ENCODE measurements at places on chromosomes 1 and 21.

DNA sequence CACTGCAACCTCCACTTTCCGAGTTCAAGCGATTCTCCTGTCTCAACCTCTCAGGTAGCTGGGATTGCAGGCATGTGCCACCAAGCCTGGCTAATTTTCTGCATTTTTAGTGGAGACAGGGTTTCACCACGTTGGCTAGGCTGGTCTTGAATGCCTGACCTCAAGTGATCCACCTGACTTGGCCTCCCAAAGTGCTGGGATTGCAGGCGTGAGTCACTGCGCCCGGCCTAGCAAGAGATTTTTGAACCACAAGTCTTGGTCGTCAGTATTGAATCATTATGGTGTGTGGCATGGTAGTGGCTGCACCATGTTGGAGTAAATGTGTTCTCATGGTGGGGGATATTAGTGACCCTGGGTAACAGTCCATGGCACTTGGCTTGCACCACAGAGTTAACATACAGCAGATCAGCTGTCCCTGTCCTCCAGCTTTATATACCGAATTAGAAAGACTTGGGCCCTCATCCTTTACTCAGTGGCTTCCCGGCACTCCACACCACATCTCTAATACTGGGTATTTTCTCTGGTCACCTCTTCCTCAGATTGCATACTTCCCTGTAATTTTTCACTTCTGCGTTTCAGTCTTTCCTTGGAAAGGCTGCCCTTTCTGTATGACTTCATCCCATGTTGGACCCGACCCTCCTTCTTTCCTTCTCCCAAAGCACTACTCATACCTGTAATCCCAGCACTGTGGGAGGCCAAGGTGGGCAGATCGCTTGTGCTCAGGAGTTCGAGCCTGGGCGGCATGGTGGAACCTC is 25.1 kb downstream of the AK4 start:
- DNase-seq: no peak

GRCh38 chr21:37542512-37542911 is 175.9 kb downstream of the DYRK1A start:
- no peak for DNase-seq

DNA sequence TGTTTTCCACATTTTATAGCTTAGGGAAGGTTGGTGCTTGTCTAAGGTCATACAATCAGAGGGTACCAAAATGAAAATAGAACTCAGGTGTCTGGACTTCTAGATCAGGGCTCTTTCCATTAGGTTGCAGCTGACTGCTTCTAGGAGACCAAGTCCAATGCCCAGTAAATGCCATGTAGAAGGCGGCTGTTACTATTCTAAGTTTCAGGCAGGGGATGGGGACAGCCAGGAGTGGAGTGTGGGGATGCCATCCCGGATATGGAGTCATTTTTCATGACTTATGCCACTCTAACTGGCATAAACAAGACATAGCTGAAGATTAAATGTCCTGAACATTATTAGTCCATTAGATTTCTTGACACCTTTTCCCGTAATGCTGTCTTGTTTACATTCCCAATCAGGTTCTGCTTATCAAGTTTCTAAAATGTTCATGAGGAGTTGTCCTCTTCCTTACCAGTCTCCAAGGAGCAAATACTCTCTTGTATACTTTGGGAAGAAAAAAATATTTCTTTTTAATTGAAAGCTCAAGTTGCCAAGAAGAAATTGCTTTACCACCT is 31.5 kb downstream of the XCL1 start:
- DNase-seq: no peak

GRCh38 chr1:97909266-97909665 is 11.6 kb downstream of the DPYD start:
- no peak for DNase-seq

DNA sequence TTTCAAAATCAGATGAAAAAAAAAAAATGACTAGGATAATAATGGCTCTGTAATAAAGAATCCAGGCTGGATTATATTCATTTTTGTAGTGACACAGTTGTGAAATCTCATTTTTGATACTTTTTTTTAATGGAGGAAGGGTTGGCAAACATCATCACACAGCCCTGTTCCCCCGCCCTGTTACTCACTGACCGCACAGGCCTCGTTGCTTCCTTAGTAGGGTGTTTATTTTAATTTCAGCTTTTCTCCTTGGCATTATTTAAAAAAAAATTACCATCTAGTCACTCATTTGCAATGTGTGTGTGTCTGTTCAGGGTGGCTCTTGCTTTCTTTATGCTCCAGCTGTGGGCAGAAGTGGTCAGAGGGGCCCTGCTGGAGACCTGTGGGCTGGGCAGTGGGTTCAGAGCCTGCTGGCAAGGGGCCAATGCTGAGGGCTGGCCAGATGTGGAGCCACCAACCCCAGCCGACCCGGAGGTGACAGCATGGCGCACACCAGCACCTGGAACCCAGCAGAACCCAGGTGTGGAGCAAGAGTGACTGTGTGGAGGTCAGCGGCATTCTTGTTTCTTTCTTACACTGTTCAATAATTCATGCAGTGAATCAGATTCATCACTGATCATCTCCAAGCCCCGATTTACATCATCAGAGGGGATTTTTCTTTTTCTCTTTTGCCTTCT is 44.6 kb downstream of the ZSCAN20 start:
- no peak for DNase-seq

GRCh38 chr1:16077406-16078245 is 4.2 kb upstream of the FAM131C start:
- DNase-seq: no peak

DNA sequence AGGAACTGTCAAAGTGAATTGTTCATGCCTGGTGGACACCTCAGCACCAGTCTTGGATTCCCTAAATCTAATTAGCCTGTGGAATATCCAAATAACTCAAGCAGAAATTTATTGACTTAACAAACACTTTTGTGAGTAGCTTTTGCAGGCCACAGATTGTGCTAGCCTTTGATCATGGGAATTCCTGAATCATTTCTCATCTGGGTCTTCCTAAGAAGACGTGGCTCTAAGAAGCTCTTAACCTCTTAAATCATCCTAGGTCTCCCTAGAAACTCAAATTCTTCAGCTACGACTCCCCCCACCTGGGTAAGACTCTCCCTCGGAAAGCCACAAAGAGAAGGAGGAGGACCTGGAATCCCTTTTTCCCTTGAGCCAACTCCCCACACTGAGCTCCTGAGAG is 53.8 kb upstream of the PSEN2 start:
- DNase-seq: no peak

DNA sequence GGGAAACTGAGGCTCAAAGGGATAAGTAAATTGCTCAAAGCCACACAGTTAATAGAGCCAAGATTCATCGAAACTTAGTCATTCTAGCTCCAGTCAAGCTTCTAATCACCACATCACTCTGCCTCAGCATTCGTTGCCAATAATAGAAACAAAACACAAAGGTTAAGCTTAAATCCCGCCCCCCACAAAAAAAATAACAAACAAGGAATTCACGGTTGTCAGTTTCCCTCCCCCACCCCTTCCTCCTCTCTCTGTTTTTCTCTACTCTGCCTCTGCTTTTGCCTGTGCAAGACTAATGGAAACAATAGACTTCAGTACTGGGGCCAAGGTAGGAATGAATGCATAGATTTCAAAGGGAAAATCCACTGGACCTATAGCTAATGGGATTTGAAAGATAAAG is 70.7 kb upstream of the ZNF644 start:
- DNase-seq: no peak

DNA sequence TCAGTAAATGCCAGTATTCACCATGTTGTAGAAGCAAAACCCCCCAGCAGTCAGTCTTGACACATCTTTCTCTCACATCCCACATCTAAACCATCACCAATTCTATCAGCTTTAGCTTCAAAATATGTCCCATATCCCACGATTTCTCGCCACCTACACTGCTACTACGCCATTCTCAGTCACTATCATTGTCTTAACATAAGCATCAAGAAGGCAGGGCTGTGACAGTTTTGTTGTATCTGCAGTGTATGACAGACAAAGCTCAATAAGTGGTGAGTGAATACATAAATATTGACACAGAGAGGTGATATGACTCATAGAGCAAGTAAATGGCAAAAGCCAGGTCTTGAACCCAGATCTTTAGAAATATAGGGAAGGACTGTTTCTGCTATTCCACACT is 59.9 kb downstream of the JAK1 start:
- DNase-seq: no peak

GRCh38 chr1:18537386-18538306 is 56.9 kb downstream of the KLHDC7A start:
- DNase-seq: no peak

DNA sequence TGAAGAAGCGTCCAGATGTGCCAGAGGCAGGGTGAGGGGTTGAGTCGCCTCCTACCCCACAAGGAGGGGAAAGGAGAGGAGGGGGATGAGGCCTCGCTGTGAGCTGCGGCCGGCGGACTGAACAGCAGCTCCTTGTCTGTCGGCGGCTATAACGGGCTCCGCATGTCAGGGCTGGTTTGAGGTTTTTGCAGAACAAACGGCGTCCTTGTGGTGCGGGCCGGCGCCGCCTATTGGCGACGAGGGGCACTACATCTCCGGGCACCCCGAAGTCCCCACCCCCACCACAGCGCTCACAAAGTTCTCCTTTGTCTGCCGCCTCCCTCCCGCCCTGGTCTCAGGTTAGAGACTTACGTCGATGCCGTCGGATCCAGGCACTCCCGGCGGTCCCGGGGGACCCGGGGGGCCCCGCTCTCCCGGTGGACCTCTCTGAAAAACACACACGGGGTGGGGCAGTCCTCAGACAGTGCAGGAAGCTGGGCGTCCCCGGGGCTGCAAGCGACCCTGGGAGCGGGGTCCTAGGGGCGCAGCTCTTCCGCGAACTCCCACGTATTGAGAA is 1.8 kb downstream of the COL9A2 start:
- no peak for DNase-seq

DNA sequence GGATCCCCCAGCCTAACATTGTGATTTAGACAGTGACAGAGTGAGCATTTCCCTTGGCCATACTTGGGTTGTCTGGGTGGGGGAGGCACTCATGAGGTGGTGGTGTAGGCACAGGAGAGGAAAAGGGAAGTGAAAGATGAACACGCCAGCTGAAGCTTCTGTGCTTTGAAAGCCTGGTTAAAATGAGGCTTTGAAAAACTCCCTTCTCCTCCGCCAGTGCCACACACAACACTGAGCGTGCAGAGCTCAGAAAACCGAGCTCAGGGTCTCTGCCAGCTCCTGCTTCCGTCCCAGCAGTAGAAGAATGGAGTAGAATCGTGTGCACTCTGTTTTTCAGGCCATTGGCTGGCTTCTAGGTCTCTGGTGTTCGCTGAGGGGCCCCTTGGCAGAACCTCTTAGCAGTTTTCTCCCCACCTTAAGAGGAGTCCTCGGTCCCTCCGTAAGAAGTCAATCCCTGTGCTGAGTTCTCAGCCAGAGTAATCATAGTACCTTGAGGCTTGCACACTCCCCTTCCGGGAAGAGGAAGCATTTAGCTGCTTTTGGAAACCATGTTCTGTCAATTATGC is 12.9 kb downstream of the PLEKHM2 start:
- DNase-seq: no peak

GRCh38 chr1:177190308-177190970 is 19.7 kb downstream of the BRINP2 start:
- no peak for DNase-seq

DNA sequence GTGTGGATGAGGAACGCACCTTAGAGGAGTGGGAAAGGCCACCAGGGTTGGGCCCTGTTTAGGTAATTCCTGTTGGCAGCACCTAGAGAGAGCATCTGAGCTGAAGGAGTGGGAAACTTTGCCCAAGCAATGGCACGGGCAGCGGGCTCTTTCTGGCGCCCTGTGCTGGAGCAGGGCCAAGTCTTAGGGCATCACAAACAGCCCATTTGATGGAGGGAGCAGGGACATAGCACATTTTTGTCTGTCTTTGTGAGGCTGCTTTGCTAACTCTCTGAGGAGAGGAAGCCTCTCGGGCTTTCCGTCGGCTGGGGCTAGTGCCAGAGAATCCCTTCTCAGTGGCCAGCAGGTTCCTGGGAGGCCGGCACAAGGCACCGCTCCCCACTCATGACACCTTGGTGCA is 22.5 kb upstream of the CNTN2 start:
- DNase-seq: no peak

- DNase-seq: no peak
Measured at GRCh38 chr1:85449356-85449755, 15.6 kb downstream of the DDAH1 start.

DNA sequence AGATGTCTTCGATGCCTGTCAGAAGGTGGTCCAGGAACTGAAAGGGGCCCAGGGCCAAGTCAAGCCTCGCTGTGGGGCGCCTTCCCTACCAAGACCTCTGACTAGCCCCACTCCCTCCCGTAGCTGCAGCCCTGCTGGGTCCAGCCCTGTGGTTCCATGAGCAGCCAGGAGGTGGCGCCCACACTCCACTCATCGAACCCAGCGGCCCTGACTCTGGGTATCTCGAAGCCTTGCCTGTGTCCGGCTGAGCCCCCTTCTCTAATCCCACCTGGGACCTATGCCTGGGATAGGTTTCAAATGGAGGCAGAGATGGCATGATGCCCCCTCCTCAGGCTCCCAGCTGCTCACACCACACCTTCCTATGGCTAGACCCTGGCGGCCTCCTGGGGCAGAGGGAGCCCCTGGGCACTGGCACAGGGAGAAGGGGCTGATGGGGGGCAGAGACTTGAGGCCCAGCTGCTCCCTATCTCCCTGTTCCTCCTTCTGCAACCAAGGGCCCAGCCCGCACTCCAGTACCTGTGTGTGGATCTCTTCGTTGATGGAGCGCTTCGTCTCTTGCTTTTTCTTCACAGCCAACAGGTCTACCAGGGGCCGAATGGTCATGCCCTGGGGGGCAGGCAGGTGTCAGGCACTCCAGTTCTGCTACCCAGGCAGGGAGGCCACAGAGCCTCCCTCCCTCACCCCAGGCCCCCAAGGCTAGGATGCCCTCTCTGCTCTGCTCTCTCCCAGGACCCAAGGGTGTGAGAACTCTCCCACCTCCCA is 52.0 kb downstream of the SLC9A1 start:
- DNase-seq: peak; percentile 53

DNA sequence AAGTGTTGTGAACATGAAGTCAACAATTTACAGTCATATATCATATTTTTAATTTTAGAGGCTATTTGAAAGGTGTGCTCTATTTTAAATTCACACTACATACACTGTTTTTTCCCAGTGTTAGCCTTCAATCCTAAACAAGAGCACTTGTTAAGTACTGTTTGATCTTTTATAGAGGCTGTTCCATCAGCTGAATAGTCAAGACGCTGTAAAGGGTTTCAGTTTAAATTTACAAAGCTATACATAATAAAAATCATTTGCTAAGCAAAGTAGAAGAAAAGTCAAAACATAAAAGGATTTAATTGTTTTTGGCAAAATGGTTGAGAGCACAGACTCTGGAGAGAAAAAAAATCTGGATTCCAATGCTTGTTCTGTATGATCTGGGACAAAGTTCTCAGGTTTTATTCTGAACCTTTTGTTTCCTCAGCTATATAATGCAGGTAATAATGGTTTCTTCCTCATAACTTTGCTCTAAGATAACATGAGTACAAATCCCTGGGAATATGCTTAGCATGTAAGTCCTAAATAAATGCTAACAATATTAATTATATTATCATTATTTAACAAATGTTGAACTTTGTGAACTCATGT is 44.3 kb downstream of the RBM11 start:
- DNase-seq: no peak

- DNase-seq: no peak
Measured at GRCh38 chr1:226681652-226682493, 57.2 kb downstream of the ITPKB start.
